Cardiac septum (tissue), 1 donor: ENCODE measurements at places on chromosomes 1 and 21. TPM values are rescaled to one million over a fixed set of nuclear protein-coding genes. Genes with fewer than 3 reads are reported as not detected.

CDC73 gene
- 57.7 TPM for total RNA-seq

PTPN22 gene
- total RNA-seq, result 0.70 TPM

SNX7 gene
- 16.4 TPM for total RNA-seq

TFF3 gene
- 4.8 TPM for total RNA-seq

CFHR3 gene
- total RNA-seq, result not detected

CR1L gene
- total RNA-seq, result not detected

COL11A1 gene
- total RNA-seq, result 0.13 TPM

KRTAP13-1 gene
- total RNA-seq, result not detected

MAP1LC3C gene
- total RNA-seq, result 0.32 TPM

TOR3A gene
- 8.7 TPM for total RNA-seq

GUCA2B gene
- total RNA-seq, result not detected

FMO1 gene
- 1.3 TPM for total RNA-seq

GJA5 gene
- total RNA-seq, result 9.9 TPM

ADORA3 gene
- 0.51 TPM for total RNA-seq

SAMSN1 gene
- 1.9 TPM for total RNA-seq

UTS2 gene
- total RNA-seq, result not detected

OR6K3 gene
- not detected for total RNA-seq

INSRR gene
- 0.24 TPM for total RNA-seq

SDHC gene
- 306 TPM for total RNA-seq

C1QA gene
- 35.1 TPM for total RNA-seq

PLA2G2C gene
- total RNA-seq, result not detected

RSRP1 gene
- total RNA-seq, result 52.2 TPM

CLIC4 gene
- 316 TPM for total RNA-seq

LCE2B gene
- total RNA-seq, result not detected

OVAAL gene
- total RNA-seq, result 6.3 TPM

ATAD3C gene
- total RNA-seq, result 0.51 TPM

ZFYVE9 gene
- total RNA-seq, result 15.5 TPM
